ENCODE measurements at places on chromosomes 4 and X.

DNA sequence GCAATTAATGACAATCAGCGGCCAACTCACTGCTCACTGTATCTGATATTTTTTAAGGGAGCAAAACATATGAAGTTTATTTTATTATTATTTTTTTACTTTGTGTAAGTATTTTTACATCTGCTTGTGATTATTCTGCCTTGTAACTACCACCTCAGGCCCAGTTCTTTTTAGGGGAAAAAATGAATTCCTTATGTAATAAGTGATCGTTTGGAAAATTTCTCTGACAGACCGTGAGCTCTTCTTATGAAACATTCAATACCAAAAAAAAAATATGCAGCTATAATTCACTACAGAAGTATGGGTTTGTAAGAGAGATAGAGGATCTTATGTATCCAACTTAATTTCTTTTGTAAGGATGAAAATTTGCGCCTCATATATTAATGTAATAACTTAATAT lies 33.5 kb upstream of the STOX2 start:
- no peak for DNase-seq

GRCh38 chrX:20066968-20067708 lies 49.6 kb downstream of the MAP7D2 start:
- DNase-seq: no peak

- no peak for DNase-seq
These were observed 61.7 kb downstream of the HADH start for GRCh38 chr4:108051343-108051742.

DNA sequence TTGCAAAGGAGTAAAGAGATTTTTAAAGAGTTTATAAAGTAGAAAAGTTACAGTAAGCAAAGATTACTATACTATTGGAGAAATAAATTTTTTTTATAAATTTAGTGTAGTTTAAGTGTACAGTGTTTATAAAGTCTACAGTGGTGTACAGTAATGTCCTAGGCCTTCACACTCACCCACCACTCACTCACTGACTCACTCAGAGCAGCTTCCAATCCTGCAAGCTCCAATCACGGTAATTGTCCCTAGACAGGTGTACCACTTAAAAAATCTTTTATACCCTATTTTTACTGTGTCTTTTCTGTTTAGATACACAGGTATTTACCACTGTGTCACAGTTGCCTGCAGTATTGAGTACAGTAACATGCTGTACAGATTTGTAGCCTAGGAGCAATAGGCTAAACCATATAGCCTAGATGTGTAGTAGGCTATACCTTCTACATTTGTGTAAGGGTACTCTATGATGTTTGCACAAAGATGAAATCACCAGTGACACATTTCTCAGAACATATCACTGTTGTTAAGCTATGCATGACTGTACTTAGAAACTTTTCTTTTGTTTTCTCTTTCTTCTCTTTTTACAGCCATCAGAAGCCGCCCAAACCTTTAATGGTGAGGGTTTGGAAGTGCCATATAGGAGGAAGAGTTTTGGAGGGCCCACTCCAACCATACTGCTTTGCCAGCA lies 11.8 kb upstream of the SH3RF1 start:
- no peak for DNase-seq

GRCh38 chr4:1558205-1558604 lies 125.9 kb downstream of the FAM53A start:
- no peak for DNase-seq

DNA sequence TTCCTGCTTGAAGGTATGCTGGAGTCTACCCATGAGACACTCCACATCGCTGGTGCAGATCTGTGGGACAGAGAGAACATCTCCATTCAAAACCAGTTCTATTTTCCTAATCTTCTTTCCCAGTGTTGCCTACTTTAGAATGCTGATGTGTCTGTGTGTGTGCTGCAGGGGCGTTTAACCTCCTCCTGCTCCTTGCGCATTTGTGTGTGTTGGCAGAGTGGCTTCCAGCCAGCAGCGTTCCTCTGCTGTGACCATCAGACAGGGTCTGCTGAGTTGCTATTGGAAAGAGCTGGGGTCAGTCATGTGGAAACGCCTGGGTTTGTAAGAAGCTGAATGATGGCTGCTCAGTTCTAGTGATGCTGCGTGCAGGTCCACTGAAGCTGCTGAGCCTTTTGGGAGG lies 223.6 kb downstream of the RBMX2 start:
- no peak for DNase-seq
